ENCODE measurements at places on chromosomes 16 and 17.

DNA sequence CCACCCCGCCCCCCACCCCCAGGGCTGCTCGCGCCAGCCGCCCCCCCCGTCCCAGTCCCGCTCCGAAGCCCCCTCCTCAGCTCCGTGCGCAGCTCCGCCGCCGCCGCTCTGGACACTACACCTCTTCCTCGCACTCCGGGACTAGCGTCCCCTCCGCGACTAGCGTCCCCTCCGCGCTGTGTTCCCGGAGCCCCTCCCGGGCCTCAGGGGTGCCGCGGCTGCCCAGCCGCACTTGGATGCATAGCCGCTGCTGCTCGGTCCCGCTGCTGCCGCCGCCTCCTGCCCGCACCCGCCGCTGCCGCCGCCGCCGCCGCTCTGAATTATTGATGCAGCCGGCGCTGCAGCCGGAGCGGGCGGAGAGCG is at the start of gene CBLN1:
TSS of gene CBLN1 (minus strand) at position 359 of the 363 bp plus-strand sequence. CDS start 373 bp downstream, outside the sequence.
- no peak for DNase-seq

- no peak for DNase-seq
Observed at GRCh38 chr16:50861970-50862411, 120.1 kb downstream of the CYLD start.

- no peak for DNase-seq
Observed at GRCh38 chr16:12341423-12341822, 364.9 kb downstream of the SNX29 start.

DNA sequence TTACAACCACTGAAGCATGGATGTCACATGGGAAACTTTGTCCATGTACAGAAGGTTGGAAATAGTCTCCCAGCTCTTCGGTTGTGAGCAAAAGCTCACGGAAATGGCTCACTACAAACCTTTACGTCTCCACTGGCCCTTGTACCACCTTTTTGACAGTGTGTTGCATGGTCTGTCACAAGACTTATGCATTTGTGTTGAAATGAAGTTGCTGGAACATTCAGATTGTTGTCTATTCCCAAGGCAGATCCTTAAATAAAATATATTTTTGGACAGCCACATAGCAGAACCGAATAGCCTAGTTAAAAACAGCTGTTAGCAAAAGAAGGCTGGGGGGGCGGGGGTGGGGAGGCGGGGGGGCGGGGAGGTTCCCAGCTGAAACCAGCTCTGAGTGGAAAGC is 39.2 kb downstream of the KNOP1 start:
- DNase-seq: no peak

DNA sequence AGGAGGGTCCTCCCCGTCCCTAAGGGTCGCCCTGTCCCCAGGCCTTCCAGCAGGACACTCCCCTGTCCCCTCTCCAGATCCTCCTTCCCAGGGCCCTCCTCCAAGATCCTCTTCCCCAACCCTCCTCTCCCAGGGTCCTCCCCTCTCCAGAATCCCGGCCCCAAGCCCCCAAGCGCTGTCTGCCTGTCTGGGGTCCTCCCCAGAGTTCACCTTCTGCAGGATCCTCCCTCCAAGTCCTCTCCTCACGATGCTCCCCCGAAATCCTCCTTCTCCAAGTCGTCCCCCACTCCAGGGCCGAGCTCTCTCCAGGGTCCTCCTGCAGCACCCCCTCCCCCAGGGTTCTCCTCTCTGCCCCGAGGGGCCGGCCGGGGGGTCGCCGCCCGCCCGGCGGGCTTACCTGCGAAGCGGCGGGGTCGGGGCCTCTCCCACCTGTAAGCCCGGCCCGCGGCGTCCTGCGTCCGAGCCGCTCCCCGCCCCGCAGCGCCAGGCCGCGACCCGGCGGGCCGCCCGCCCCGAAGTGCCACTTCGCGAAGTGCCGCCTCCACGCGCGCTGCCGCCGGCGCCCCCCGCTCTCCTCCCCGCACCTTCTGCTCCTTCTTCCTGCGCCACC is 678 bp upstream of the BAIAP2 start:
- no peak for DNase-seq

DNA sequence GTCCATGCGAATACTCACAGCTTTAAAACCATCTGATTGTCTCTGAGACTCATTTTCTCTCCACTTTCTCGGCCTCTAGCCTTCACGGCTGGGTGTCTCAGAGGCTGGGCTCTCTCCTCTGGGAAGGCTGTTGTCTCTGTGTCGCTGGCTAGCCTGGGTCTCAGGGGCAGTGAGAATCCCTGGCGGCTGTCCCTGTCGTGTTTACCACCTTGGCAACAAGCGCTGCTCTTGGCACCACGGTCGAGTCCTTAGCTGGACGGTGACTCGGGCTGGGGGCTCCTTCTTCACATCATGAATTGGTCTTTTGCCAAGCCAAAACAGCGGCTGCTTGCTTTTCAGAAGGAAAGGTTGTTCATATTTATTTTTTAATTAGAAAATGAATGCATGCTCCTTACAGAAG is 81.1 kb downstream of the MSI2 start:
- DNase-seq: no peak

DNA sequence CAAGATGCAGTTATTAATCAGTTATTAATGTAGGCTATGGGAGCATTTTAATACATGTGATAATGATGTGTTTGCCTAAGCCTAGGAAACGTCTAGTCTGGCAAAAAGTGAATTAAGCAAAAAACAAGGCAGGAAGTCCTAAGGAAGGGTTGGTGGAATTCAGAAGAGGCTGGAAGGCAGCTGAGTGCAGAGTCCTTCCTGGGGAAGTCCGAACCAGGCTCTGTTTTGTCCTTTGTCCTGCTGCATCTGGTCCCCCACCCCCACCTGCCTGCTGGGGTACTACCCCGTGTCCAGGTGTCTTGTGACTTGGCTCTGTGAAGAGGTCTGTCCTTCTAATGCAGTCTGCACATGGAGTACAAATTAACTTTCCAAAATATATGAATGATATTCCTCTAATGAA is 1.5 kb upstream of the MYH10 start:
- DNase-seq: no peak

DNA sequence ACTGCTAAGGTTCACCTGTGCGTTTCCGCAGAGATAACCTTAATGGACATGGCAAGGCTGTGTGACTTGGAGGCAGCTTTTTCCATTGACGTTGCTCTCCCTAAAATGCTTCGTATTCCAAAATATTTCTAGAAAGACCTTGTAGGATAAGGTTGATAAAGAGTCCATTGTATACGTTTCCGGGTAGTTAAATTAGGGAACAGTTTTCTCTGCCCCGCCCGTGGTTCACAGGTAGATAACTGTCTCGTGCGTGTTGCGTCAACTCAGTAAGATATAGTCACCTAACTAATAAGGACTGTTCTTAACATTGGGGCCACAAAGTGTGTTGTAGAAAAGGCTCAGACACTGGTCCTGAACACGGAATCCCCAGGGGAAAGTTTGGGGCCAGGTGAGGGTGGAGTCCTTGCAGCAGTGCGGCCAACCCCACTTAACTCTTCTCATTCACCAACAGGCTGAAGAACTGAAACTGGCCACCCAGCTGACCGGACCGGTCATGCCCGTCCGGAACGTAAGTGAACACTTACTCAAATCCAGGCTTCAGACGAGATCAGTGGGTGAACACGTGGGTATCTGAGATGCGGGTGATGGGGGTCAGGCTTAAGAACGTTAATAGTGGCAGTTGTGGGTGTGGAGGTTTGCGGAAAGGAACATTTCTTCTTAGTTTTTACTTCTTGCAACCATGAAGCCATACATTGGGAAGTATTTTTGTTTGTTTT is 1.6 kb downstream of the RPL13 start:
- no peak for DNase-seq

DNA sequence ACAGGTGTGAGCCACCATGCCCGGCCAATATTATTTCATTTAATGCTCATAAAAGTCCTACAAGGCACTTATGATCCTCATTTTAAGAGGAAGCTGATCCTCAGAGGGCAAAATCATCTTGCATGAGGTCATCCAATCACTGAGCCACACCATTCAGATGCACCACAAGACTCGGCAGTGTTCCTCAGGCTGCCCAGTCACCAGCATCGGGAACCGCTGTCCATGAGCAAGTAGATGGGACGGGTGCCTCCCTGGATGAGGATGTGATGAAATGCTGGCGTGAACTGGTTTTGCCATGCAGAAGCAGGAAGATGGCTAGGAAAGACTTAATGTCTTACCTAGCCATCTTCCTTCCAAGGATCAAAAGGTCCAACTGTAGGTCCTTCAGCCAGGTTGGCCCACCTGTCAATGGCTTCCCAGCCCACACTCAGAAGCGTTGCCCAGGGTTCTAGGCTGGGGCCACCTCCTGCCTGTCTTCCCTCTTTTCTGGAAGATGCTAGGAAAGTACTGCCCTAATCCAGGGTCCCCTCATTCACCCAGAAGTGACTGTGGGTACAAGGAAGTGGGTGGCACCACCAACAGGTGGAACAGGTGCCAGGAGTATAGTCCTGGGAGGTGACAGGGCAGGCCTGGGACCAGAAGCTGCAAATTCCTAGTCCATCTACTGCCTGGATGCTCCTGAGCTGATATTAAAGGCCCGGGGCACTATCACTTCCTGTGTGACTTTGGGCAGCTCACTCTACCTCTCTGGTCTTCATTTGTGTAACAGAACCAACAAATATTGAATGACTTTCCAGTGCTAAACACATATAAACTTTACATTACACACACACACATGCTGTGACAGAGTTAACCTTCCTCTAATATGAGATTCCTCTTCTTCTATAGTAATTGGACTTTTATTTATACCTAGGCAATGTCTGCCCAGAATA is 32.2 kb upstream of the CRYBA1 start:
- no peak for DNase-seq

GRCh38 chr16:77409311-77409710 is 25.5 kb downstream of the ADAMTS18 start:
- DNase-seq: no peak

GRCh38 chr17:49036270-49036626 is 39.1 kb downstream of the IGF2BP1 start:
- no peak for DNase-seq

DNA sequence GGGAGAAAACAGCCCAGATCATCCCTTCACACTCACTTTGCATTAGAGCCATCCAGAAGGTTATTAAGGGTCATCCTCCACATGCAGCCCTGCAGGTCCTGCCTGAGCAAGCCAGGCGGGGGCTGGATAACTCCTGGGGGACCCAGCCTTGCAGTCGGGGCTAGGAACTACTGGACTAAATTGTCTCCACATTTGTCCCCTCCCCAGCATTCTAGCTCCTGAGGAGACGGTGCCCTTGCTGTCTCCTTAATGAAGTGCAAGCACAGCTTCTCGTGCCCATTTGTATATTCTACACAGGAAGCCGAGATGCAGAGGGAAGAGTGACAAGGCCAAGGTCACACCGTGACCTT is 185.2 kb downstream of the C16orf95 start:
- DNase-seq: no peak

GRCh38 chr16:57732714-57733113 is 2.9 kb upstream of the KATNB1 start:
- no peak for DNase-seq
